ENCODE measurements at places on chromosomes 11 and 22.
A peak's percentile ranks its signal among the peaks of the same experiment; 100 is the strongest.

GRCh38 chr11:120747850-120748814 lies 236.6 kb downstream of the GRIK4 start:
- no peak for DNase-seq

GRCh38 chr11:61488651-61489291 lies 19.8 kb upstream of the LRRC10B start:
- DNase-seq: no peak

DNA sequence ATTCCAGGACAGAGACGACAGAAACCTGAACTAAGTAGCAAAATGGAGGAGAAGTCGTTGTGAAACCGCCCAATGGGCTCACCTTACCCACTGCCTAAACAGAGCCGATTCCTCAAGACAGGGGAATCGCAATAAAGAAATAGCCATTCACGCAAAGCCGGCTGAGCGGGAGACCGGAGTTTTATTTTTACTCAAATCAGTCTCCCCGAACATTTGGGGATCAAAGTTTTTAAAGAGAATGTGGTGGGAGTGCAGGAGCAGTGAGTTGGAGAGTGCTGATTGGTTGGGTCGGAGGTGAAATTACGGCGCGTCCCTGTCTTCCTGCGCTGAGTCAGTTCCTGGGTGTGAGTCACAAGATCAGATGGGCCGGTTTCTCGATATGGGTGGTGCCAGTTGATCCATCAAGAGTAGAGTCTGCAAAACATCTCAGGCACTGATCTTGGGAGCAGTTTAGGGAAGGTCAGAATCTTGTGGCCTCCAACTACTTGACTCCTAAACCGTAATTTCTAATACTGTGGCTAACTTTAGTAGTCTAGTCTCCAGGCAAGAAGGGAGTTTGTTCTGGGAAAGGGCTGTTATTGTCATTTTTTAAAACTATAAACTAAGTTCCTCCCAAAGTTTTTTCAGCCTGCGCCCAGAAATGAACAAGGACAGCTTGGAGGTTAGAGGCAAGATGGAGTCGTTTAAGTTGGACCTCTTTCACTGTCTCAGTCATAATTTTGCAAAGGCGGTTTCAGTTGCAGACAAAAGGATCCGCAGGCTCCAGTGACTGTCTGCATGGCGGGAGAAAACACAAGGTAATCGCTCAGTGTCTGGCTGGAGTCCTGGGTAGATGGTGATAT lies 34.1 kb downstream of the OR4D9 start:
- DNase-seq: peak; percentile 84

- DNase-seq: no peak
These were observed 82.9 kb upstream of the THY1 start for GRCh38 chr11:119505861-119506260.

GRCh38 chr11:121367001-121367843 lies 74.7 kb downstream of the SC5D start:
- no peak for DNase-seq

- DNase-seq: no peak
These were observed 61.8 kb downstream of the FBLN1 start for GRCh38 chr22:45564349-45565030.

- no peak for DNase-seq
These were observed 28.6 kb downstream of the USH1C start for GRCh38 chr11:17515443-17516176.

GRCh38 chr11:43145653-43146052 lies 166.1 kb upstream of the API5 start:
- DNase-seq: no peak

DNA sequence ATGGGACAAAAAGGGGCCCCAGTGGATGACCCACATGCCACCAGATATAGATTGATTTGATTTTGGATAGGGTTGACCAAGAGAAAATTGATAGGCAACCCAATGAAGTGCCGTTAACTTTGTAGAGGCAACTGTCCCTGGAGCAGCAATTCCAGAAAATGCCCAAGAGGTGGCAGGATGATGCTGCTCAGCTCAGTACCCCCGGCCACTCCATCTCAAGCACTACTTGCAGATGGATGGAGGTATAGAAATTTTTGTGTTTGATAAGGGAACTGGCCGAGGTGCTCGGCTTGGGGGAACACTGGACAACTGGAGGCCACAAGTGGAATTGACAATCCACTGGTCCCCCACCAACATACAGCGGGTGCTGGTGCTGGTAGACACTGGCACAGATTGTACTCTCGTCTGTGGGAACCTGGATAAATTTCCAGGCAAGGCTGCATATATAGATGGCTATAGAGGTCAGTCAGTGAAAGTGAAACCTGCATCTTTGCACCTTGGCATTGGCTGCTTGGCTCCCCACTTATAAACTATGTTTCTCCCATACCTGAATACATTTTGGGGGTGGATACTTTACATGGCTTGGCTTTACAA lies 86.3 kb downstream of the CCDC83 start:
- DNase-seq: peak; percentile 48

GRCh38 chr11:113204280-113204679 lies 110.1 kb upstream of the TTC12 start:
- DNase-seq: peak; percentile 57

GRCh38 chr11:129426776-129427175 lies 51.1 kb downstream of the BARX2 start:
- no peak for DNase-seq

DNA sequence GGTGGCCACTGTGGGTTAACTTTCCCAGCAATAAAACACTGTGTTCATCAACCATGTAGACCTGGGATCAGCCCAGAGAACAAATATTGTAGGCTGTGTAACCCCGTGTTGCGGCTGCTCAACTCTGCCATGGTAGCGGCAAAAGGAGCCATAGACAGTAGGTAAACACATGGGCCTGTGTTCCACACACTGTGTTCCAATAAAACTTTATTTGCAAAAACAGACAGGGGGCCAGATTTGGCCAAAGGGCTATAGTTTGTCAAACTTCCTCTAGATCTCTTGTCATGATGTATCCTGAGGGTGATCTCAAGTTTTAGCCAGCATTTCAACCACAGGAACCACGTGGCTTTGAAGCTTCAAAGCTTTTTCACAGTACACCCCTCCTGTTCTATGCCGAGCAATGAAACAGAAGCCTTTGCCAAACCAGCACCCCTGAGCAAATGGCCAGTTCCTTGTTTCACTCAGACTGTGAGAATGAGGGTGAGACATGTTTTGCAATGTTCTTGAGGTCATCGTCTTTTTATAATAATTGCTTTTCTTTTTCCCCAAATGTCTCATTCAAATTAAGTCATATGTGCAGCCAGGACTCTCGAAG lies 49.9 kb upstream of the FADD start:
- DNase-seq: no peak

DNA sequence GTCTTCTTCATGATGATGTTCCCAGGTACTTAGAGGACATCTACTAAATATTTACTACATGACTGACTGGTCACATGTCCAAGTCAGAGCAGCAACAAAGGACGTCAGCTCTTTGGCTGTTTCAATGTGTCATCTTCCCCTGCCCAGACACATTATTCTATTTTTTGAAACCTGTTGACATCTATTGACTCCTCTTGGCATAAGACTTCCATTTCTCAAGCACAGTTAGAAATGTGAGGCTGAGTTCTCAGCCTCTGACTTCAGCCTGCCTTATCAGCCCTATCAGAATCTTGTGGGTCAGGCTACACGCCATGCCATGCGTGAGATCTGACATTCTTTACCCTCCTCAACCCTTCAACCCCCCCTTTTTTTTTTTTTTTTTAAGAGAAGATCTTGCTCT lies 63.8 kb downstream of the SC5D start:
- no peak for DNase-seq

DNA sequence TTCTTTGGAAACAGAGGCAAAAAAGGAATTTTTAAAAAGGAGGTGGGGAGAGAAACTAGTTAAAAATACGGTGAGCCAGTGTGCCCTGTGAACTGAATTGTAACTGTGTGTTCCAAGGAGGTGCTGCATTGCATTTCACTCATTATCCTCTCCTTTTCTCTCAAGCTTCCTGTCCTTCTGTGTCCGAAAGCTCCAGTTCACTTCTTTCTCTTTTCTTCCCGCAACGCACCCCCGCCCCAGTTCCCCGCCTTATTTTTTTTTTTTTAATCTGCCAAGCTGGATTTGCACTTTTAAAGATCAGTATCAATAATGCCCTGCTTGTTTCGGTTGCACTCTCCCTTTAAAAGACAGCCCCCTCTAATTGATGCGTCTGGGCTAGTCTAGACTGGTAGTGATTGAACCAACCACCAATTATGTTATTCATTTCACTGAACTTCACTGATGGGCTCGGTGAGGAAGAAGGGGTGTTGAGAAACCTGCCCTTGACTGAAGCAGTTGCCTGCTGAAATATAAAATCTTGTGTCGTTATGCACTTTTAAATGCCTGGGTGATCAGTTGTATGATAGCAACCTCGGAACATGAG lies 18.5 kb downstream of the BLID start:
- DNase-seq: no peak

All from urothelium cell line (cell line).